ENCODE measurements at places on chromosomes 16 and 17.

- DNase-seq: peak; percentile 39
Observed at GRCh38 chr17:58303971-58304749, 23.4 kb upstream of the MPO start.

- DNase-seq: peak; percentile 44
Observed at GRCh38 chr17:30236766-30237165, 1.3 kb upstream of the SLC6A4 start.

DNA sequence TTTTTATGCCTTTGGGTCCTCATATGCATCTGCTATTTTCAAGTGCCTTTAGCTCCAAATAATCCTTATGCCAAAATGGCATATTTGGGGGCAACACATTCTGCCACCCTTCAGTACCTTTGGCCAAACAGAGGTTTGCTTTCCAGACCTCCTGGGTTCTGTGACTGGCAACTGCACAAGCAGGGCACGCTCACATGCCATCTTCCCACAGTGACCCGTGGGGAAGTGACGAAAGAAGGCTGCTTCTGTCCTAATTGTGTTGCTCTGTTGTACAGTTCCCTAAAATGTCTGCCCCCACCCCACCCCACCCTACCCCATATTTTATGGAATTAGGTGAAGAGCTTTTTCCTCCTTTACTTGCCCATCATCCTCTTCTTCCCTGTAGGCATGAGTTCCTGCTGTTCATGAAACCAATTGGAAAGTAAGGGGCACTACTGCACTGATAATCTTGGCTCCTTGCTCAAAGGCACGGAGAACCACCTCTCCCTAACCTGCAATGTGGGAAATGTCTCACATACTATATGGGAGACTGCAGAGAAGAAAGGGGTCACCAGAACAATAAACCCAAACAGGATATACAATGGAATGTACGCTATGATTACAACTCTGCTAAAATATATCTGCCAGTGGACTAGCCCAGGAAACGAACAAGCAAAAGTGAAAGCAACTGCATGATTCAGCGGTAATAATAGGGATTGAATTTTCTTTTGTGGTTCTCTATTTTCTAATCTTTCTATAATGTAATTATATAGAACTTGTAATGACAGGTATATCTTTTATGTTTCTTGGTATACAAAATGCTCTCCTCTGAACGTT is 3.3 kb upstream of the SLFN12L start:
- peak; percentile 68 for DNase-seq

- peak; percentile 79 for DNase-seq
Observed at GRCh38 chr17:55496094-55496881, 15.0 kb downstream of the SMIM36 start.

GRCh38 chr17:66951605-66951953 is 12.9 kb upstream of the CACNG4 start:
- no peak for DNase-seq

GRCh38 chr16:46808997-46809396 is 22.0 kb downstream of the C16orf87 start:
- DNase-seq: no peak

- peak; percentile 26 for DNase-seq
Observed at GRCh38 chr16:592518-593306, 2.8 kb downstream of the RAB40C start.

- no peak for DNase-seq
Observed at GRCh38 chr16:84489131-84489530, 15.3 kb downstream of the MEAK7 start.

DNA sequence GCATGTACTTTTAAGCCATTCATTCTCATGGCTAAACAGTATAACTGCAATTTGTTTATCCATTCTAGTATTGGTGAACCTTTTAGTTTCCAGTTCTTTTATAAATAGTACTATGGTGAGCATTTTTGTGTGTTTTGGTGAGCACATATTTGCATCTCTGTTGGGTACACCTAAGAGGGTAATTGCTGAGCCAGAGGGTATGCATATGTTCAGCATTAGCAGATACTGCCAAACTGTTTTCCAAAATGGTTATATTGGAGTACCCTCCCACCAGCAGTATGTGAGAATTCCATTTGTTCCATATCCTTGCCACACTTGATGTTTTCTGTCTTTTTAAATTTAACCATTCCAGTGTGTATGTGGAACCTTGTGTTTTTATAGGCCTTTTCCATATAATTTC is 54.1 kb upstream of the SLC12A3 start:
- no peak for DNase-seq

DNA sequence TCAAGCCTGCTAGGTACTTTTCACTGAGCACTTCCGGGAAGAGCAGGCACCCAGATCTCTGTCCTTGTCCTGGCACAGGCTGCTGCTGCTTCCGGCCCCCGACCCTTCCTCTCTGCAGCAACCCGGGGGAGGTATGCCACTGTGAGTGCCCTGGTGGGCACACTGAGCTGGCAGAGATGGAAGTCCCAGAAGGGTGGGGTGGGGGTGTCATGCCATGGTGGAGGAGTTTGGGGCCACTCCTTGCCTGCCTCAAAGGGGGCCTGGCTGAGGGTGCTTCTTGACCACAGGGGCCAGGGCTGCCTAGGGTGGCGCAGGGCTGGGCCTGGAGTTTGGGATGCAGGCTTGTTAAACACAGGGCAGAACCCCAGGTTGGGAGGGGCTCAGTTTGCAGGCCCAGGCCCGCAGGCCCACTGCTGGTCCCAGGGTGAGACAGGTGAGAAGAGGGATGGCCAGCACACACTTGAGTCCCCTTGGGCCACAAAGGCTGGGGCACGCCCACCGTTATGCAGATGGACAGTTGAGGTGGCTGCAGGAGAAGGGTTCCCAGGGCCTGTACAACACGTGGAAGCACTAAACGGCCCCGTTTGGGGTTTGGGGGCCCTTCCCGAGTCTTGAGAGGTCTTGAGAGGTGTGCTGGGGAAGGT is 8.7 kb downstream of the TMEM235 start:
- no peak for DNase-seq

DNA sequence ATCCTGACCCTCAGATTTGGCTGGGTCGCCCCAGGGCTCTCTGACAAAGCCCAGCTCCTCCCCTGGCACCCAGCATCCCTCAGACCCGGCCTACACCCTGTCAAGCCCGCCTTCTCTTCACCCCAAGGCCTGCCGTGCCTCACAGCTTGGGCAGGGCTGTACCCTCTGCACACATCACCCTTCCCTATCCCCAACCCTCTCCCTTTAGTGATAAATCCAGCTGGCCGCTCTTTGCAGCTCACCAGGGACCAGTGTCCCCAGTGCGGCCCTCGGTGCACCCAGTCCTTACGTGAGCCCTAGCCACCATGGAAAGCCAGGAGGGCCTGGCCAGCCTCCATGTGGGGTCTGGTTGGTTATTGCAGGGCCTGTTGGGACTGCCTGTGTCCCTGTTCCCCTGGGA is 74.5 kb downstream of the RAI1 start:
- no peak for DNase-seq

- DNase-seq: no peak
Observed at GRCh38 chr17:33837281-33837680, 417.8 kb upstream of the CCL2 start.

DNA sequence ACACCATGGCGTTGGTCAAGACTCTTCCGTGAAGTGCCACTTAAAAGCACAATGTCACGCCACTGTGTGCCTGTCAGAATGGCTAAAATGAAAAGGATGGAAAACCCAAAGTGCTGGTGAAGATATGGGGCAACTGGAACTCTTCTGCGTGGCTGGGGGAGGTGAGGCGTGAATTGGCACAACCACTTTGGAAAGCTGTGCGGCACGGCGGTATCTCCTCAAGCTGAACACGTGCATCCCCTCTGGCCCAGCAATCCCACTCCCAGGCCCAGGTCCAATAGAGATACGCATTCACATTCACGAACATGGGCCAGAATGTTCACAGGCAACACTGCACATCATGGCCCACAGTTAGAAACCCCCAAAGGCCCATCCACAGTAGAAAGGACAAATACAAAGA is 8.9 kb downstream of the DUSP3 start:
- no peak for DNase-seq

DNA sequence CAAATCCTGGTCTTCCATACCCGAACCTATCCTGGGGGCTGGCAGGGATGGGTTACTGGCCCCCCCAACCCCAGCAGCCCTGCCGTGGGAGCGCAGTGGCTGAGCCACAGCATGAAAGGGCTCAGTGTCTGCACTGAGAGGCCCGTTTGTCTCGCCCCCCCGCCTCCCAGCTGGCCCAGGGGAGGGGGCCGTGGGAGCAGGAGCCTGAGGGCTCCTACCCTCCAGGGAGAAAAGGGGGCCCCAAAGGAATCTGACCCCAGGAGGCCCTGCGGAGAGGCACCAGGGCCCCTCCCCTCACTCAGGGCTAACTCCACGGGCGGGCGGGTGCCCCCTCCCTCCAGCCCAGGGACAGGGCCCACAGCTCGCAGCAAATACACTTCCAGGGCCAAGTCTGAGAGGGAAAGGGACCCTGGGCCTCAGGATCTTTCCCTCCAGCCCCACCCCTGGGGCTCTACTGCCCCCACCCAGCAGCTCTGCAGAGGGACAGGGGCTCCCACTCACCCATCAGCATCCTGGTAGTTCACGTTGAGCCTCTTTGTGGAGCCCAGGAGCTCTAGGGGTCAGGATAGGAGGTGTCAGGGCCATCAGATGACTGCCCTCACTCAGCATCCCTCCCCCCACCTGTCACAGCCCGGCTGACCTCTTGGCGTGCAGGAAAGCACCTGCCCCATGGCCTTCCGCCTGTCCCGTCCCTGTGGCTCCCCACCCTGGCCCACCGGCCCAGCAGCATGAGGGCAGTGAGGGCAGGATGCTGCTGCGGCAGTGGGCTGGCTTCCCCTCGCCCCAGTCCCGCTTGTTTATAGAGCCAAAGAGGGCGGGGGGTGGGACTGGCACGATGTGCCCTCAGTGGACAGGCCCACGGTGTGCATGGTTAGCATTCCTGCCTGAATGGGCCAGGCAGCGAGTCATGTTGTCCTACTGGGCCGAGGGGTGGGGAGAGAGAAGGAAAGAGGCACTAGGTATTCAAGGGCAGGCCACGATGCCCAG is 7.3 kb downstream of the CASKIN2 start:
- DNase-seq: no peak

GRCh38 chr16:63617047-63617989 is 1504.5 kb downstream of the CDH11 start:
- DNase-seq: no peak

GRCh38 chr16:77711775-77712174 is 10.5 kb upstream of the NUDT7 start:
- DNase-seq: no peak

- DNase-seq: peak; percentile 53
Observed at GRCh38 chr16:85461814-85462713, 151.1 kb upstream of the GSE1 start.

- DNase-seq: peak; percentile 91
Observed at GRCh38 chr17:30263552-30264333, 28.0 kb downstream of the BLMH start.

DNA sequence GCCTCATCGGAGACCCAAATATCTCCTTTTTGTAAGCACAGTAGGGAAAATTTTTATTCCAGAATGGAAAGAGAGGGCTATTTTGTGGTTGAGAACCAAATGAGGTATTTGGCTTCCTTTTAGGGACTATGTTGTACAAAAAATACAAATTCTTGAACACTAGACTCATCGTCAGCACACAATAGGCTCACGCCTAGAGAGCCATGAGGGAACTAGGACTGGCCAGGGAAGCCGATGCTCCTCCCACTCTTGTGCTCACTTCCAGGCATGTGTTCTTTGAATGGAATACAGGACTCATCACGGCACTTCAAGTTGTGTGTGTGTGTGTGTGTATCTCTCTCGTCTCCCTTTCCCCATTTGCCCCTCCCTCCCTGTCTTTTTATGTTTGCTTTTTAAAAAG is 17.8 kb upstream of the BLMH start:
- no peak for DNase-seq

DNA sequence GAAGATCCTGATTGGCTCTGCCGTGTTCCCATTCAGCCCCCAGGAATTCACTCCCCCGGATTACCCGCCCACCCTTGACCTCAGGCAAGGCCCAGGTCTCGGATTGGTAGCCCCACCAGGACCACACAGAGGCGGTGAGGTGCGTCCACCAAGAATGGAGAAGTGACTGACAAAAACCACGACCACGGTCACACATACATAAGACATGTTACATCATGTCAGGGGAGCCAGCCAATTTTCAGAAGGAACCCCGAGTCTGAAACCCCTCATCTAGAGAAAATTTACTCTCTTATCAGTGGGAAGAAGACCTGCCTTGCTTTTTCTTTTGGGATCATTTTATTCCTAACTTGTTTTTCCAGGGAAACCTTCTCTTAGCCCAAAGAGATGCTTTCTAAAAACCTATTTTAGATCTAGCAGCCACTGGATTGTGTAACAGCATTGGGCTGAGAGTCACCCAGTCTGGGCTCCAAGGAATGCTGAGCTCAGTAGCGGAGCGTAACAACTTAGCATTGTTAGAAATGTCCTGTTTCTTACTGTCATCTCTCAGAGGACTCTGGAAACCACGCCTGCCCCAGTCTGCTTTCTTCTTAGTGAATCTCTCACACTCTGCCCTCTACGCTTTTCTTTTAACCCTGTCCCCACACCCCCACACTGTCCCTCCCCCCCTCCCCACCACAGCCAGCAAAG is 164.1 kb downstream of the CMIP start:
- peak; percentile 90 for DNase-seq

- no peak for DNase-seq
Observed at GRCh38 chr16:87603684-87604633, 1.7 kb downstream of the JPH3 start.

DNA sequence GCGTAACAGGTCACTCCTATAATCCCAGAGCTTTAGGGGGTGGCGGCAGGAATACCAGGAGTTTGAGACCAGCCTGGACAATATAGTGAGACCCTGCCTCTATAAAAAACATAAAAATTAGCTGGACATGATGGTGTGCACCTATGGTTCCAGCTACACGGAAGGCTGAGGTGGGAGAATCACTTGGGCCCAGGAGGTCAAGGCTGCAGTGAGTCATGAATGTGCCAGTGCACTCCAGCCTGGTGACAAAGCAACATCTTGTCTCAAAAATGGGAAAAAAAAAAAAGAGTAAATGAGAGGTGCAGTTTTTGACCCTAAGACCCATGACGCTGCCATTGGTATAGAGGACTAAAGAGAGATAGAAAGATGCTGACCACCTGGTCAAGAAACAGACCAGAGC is 16.1 kb downstream of the PARN start:
- no peak for DNase-seq

DNA sequence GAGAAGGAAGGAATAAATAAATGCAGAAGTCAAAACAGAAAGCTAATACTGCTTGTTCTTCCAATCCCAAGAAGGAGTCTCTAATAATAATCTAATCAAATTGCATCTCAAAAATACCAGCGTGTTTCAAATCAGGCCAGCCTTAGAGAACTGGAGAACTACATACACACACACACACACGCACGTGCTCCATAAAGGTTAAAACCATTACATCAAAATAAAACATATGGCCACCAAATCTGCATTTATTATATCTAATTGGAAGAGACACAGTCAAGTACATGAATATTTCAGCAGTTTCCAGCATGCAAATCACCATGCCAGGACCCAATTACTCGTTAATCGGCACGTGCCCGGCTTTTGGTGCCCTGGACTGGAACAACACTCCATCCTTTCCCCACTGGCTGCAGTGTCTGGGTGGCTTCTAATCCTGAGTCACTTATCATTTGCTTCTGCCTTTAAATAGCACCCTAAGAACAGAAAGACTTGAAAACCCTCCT is 20.4 kb upstream of the KDM8 start:
- no peak for DNase-seq

All from cardiac fibroblast (primary cell).